ENCODE measurements at places on chromosomes 12 and 14.
A peak's percentile ranks its signal among the peaks of the same experiment; 100 is the strongest.

DNA sequence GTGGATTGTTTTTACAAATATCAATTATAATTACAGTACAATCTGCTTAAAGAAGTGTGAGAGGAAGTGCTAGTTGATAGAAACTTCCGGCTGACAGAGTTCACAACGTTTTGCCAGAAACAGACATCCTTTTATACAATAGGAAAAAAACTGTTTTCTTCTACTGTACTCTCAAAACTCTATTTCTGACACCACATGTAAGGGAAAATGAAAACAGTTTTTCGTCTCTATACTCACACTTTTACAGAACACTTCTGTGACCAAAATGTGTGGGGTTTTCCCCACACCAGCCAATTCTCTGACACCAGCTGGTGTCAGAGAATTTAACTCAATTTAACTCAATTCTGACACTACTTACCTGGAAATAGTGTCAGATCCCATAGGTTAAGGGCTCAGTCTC is 24.2 kb upstream of the HIF1A start:
- no peak for DNase-seq

DNA sequence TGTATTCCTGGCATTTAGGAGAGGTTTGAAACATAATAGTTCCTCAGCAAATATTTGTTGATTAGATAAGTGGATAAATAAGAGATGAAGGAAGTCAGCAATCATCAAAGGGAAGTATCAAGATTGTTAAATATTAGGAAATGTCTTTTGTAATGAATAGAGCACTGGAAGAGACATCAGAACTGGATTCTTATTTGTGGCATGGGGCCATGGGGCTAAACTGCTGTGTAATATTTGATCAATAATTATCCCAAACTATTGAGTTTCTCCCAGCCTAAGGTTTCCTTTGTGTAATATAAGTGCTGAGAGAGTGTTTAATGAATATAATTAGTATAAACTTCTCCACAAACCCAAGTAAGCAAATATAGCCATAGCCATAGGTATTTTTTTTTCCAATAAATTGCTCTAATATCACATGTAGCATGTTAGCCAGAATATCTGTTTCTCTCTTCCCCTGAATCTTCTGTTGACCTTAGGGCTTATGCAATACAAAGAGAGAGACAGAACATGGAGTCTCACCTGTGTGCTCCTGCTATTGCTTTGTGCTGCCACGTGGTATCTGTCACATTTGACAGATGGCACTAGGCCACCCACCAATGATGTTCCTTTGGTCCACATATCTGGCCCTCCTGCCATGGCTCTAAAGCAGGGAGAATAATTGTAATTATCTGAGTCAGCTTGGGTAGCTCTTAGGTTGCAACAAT is 658.7 kb downstream of the SOX5 start:
- no peak for DNase-seq

DNA sequence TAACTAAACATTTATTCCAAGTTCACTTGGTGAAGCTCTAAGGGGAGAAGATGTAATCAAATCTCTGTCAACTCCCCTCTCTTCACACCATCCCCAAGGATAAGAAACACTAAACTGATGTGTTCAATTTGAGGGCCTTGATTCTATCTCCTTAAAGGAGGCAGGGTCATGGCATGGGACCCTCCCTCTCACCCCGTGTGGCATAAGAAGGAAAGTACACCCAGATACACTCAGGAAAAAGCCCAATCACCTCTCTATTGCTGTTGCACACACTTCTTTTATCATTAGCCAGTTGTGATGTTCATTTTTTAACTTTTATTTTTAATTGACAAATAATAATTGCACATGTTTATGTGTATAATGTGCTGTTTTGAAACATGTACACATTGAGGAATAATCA is 35.1 kb downstream of the WASHC3 start:
- DNase-seq = no peak

DNA sequence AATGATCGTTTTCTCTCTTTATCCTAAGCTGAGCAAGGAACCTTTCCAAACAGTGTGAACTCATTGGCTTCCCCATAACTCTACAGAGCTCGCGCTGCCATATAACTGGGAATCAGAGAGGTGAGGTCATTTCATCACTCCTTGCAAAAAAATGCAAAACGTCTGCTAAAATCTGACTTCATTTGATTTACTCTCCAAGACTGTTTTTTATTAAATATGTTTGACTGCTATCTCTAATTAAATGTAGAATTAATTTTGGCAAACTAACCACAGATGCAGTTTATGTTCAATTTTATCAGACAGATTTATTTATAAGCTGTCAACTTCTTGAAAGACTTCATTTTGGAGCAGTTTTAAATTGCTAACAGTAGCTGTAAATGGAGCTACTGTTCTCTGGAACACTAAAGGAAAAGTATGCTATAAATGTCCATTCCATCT is 131.6 kb upstream of the SOX5 start:
- DNase-seq = no peak

GRCh38 chr12:102527171-102527720 is 46.9 kb upstream of the IGF1 start:
- DNase-seq = peak; percentile 28

DNA sequence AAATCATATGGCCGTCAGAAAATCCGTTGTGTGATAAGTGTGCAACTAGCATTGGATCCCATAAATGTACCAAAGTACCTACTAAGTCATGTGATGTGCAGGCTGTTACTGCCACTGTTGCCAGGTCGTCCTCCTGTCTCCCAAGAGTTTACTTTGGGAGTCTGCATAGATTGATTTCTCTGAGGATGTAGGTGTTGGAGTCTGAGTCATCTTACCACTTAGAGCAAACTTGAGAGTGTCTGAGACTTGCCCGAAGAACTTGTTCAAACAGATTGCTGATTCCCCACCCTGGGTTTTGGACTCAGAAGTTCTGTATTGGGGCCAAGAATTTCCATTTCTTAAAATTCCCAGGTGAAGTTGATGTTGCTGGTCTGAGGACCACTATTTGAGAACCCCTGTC is 11.4 kb downstream of the TMX1 start:
- DNase-seq = no peak

GRCh38 chr12:62250671-62251608 is 9.3 kb upstream of the USP15 start:
- DNase-seq = peak; percentile 7

- no peak for DNase-seq
Observed at GRCh38 chr14:68571114-68571591, 221.7 kb downstream of the ZFP36L1 start.

GRCh38 chr12:128982933-128983332 is 129.7 kb downstream of the GLT1D1 start:
- DNase-seq = no peak

GRCh38 chr12:116233669-116234068 is 43.8 kb downstream of the MED13L start:
- no peak for DNase-seq

DNA sequence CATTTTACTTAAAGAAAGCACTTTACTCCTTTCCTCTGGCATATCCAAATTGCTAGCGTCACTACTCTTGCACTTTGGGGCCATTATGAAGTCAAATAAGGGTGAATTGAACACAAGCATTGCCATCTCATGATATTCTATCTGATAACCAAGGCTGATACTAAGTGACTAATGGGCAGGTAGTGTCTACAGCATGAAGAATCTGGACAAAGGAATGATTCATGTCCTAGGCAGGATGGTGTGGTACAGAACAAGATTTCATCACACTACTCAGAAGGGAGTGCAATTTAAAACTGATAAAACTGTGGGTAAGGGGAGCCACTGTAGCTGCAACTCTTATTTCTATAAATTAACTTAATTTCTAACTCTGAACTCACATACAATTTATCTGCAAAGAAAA is 7.7 kb upstream of the SLC6A15 start:
- DNase-seq = no peak

DNA sequence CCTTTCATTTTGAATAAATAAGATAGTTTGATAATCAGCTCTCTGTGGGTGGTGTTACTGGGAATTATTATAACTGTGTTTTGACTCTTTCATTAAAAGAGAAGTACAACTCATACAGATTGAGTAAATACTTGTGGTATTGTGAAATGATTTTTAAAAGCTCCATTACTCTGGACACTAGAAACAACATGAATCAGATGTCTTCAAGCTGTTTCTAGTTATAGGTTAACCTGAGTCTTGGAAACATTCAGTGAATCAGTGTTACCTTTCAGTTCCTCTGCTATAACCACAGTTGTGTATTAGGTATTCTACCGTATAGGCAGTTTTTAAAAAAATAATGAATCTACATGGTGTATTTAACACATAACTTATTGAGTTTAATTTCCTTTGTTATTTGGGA is 128.4 kb upstream of the SSTR1 start:
- peak; percentile 45 for DNase-seq

- no peak for DNase-seq
Observed at GRCh38 chr12:90672081-90672480, 282.9 kb downstream of the CCER1 start.

GRCh38 chr12:68620519-68621471 is 10.1 kb downstream of the RAP1B start:
- no peak for DNase-seq

DNA sequence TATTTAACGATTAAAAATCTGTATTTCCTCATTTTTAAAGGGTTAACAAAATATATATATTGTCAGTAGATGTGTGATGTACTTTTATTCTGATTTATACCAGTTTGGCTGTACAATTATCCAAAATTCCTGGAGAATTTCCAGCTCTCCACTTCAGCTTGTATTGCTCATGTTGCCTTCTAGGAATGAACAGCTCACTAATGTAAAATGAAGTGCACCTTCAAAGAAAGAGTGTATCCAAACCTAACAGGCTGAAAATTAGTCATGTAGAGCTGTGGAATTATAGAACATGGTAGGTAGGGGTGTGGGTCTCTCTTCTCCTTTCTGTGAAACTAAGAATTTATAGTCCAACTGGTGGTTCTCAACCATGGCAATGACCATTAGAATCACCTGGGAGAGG is 362.0 kb downstream of the ETNK1 start:
- DNase-seq = no peak

DNA sequence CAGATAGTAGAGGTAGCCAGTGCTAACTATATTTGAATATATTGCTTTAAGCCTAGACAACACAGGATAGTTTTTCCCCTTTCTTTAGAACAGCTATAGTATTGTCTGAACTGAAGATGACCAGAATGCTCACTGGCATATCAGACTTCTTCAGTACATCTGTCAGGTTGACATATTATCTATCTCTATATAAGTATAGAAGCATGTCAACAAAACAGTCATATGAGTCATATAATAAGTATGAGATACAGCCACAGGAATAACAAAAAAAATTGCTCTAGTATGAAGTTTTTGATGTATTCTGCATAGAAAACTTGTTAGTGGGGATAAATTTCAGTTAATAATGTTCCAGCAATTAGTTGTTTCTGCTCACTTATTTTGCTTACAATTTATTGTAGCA is 767.7 kb downstream of the LRFN5 start:
- no peak for DNase-seq

- DNase-seq = no peak
Observed at GRCh38 chr12:69934011-69934410, 109.0 kb downstream of the MYRFL start.

- no peak for DNase-seq
Observed at GRCh38 chr14:86221000-86221399, 691.1 kb downstream of the FLRT2 start.

DNA sequence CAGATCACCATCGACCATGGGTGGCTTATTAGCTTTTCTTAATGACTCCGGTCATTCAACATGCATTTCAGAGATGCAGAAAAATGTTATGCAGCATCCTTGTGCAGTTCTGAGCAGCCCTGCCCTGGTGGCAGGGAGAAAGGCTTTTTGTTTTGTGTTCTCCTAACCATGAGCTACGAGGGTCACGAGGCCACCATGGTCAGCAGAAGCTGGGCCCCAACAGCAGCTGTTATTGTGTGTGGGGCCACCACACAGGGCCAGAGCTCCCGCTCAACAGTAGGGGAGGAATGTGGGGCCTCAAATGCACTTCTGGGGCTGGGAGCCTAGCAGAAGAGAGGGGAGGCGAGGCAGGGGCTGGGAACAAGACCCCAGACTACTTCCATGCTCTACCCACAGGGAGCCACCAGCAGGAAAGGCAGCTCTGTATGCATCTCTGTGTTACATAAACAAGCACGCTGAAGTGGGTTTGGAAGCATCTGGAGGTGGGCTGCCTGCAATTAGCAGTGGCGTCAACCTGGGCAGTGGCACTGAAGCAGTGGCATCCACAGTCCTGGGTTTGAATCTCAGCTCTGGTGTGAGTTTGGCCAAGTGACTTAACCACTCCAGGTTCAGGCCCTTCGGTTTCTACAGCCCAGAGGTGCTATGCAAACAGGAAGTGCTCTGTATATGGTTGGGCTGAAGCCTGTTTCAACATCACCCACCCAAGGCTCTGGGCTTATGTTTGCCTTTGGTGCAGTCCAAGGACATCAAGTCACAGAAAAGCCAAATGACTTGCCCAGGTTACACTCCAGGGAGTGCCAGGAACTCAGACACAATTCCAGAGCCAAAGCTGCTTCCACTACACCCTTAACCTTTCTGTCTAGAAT is 16.3 kb downstream of the GLTP start:
- peak; percentile 25 for DNase-seq

GRCh38 chr14:79732911-79733655 is 478.2 kb downstream of the DIO2 start:
- no peak for DNase-seq

DNA sequence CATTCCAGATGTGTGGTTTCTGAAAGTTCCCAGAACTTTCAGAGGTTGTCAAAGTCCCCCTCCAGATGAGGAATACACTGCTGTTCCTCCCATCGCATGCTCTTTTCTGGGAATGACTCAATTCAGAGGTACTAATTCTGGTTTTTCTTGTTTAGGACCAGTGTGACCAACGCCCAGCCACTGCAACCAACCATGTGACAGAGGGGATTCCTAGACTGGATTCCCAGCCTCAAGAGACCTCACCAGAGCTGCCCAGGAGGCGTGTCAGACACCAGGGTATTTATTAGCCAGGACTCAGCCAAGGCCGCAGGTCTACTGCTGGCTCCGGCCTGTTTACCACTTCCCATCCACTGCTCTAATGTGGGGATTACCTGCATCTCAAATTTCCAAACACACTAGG is 24.2 kb downstream of the TRAFD1 start:
- DNase-seq = no peak

- DNase-seq = no peak
Observed at GRCh38 chr14:75294649-75295033, 16.0 kb downstream of the FOS start.

- DNase-seq = no peak
Observed at GRCh38 chr14:100083706-100084105, 18.5 kb downstream of the EVL start.

GRCh38 chr12:25051656-25052195 is 102.8 kb upstream of the BCAT1 start:
- no peak for DNase-seq

- DNase-seq = no peak
Observed at GRCh38 chr12:50049254-50050118, 7.9 kb upstream of the ASIC1 start.
